ENCODE measurements at places on chromosomes 1 and 21. TPM values are rescaled to one million over a fixed set of nuclear protein-coding genes. Genes with fewer than 3 reads are reported as not detected.

DNA sequence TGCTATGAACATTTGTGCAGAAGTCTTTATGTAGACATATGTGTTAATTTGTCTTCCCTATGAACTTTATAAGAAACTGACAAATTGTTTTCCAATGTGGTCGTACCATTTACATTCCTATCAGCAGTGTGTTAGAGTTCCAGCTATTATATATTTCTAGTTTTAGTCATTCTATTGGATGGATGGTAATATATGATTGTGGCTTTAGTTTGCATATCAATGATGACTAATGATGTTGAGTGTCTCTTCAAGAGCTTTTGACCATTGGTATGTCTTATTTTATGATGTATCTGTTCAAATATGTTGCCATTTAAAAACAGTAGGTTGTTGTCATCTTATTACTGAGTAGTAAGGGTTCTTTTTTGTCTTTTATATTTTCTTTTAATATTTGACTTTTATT lies 16.2 kb upstream of the ZNF326 start:
- DNase-seq: no peak
- H3K4me1 ChIP-seq: peaks cover 5% of the 10 kb centered on the region
- H3K27me3 ChIP-seq: no peaks in the 10 kb centered on the region
- H3K27ac ChIP-seq: no peak overlapping the region
- no peak overlapping the region for H3K4me3 ChIP-seq
- H3K36me3 ChIP-seq: no peaks in the 10 kb centered on the region

DNA sequence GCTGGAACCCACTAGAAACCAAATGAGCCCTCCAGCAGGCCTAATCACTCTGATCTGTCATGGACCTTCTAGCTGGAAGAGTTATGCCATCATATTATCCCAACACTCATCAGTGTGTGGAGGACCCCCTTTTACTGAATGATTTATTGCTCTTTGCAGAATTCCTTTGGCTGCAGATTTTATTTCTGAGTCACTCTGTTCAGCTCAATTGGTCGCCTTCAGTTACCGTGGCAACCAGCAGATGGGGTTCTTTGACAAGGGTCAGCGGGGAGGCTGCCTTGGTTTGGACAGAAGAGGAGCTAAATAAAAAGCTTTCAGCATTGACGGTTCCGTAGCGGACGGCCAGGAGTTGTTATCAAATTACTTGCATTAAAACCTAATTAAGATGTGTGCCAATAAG lies 220.1 kb downstream of the SDCCAG8 start:
- no peaks in the 10 kb centered on the region for H3K27me3 ChIP-seq
- no peaks in the 10 kb centered on the region for H3K36me3 ChIP-seq
- H3K4me3 ChIP-seq: no peak overlapping the region
- peaks cover 7% of the 10 kb centered on the region for H3K4me1 ChIP-seq
- H3K27ac ChIP-seq: no peak overlapping the region

GRCh38 chr21:34609933-34610549 lies 4.9 kb downstream of the RCAN1 start:
- no peak overlapping the region for H3K27ac ChIP-seq
- no peaks in the 10 kb centered on the region for H3K27me3 ChIP-seq
- DNase-seq: no peak
- H3K4me1 ChIP-seq: peaks cover 16% of the 10 kb centered on the region
- H3K36me3 ChIP-seq: no peaks in the 10 kb centered on the region
- H3K4me3 ChIP-seq: no peak overlapping the region

- H3K36me3 ChIP-seq: no peaks in the 10 kb centered on the region
- no peak overlapping the region for H3K27ac ChIP-seq
- no peak for DNase-seq
- H3K27me3 ChIP-seq: no peaks in the 10 kb centered on the region
- H3K4me1 ChIP-seq: no peaks in the 10 kb centered on the region
Measured at GRCh38 chr1:118158924-118159323, 26.1 kb downstream of the SPAG17 start.

DNA sequence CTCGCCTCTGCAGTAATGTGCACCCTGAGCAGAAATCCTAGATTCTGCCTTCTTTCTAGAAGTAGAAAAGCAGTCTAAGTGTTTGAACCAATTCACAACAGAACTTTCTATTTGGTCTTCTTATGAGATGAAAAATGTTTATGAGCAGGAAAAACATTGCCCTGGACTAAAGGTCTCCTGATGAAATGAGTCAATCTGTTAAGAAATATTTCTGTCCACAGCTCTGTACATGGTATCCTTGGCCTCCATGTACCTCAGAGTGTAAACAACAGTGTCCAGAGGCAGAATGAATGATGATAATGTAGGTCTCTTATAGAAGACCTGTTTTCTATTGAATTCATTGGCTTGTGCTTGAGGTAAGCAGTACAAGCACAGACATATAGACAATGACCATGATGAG lies 6.2 kb upstream of the APCS start:
- no peak overlapping the region for H3K4me3 ChIP-seq
- no peaks in the 10 kb centered on the region for H3K36me3 ChIP-seq
- no peaks in the 10 kb centered on the region for H3K27me3 ChIP-seq
- no peaks in the 10 kb centered on the region for H3K4me1 ChIP-seq

GRCh38 chr21:45428534-45428933 lies 23.6 kb downstream of the COL18A1 start:
- H3K4me3 ChIP-seq: no peak overlapping the region
- no peak overlapping the region for H3K27ac ChIP-seq
- peaks cover 20% of the 10 kb centered on the region for H3K4me1 ChIP-seq
- H3K36me3 ChIP-seq: no peaks in the 10 kb centered on the region

- H3K27ac ChIP-seq: no peak overlapping the region
- peak; percentile 13 for DNase-seq
- no peak overlapping the region for H3K4me3 ChIP-seq
- no peaks in the 10 kb centered on the region for H3K27me3 ChIP-seq
- no peaks in the 10 kb centered on the region for H3K36me3 ChIP-seq
Measured at GRCh38 chr1:53365437-53366063, 37.7 kb upstream of the LRP8 start.

- H3K36me3 ChIP-seq: no peaks in the 10 kb centered on the region
- no peak overlapping the region for H3K27ac ChIP-seq
- no peak overlapping the region for H3K4me3 ChIP-seq
- no peak for DNase-seq
- H3K27me3 ChIP-seq: peaks cover 4% of the 10 kb centered on the region
Measured at GRCh38 chr1:14681182-14681581, 82.7 kb downstream of the KAZN start.

- H3K27me3 ChIP-seq: no peaks in the 10 kb centered on the region
- no peaks in the 10 kb centered on the region for H3K36me3 ChIP-seq
- no peaks in the 10 kb centered on the region for H3K4me1 ChIP-seq
- DNase-seq: no peak
- H3K4me3 ChIP-seq: no peak overlapping the region
- H3K27ac ChIP-seq: no peak overlapping the region
Measured at GRCh38 chr1:47921935-47922415, 75.2 kb downstream of the TRABD2B start.

DNA sequence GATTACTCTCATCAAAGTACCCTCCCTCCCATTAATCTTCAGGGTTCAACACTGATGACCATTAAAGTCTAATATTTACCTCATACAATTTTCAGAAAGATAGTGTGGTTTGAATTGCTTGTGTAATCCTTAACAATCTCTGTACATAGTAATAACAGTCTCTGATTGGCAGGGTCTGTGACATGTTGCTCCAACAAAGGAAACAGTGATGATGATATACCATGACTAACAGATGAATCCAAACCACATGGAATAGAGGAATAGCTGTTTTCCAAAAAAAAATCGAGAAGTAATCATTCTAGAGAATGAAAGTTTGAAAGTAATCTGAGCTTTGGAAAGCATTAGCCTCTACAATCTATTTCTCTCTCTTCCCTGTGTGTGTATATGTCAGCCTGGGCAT lies 610.1 kb upstream of the NEGR1 start:
- no peaks in the 10 kb centered on the region for H3K36me3 ChIP-seq
- no peaks in the 10 kb centered on the region for H3K4me1 ChIP-seq
- no peak overlapping the region for H3K4me3 ChIP-seq
- DNase-seq: no peak
- H3K27ac ChIP-seq: no peak overlapping the region
- no peaks in the 10 kb centered on the region for H3K27me3 ChIP-seq

DNA sequence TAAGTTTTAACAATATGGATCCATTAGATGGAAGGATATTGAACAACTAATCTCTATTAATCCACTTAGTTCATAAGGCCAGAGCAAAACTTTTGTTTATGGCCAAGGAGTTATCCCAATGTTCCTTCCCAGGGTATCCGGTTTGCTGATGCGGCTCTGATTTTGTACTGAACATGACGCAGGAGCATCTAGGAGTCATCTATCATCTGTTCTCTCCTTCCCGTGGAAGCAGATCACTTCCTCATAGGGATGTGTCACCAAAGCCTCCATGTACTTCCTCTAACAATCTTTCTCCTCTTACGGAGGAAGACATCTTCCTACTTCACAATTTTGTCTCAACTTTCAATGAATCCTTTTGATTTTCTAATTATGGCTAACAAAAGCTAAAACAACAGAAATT lies 206.6 kb downstream of the APP start:
- peaks cover 7% of the 10 kb centered on the region for H3K4me1 ChIP-seq
- H3K27ac ChIP-seq: peak overlapping the region; percentile 17
- H3K27me3 ChIP-seq: no peaks in the 10 kb centered on the region
- H3K4me3 ChIP-seq: no peak overlapping the region

- no peak overlapping the region for H3K27ac ChIP-seq
- H3K27me3 ChIP-seq: no peaks in the 10 kb centered on the region
- H3K36me3 ChIP-seq: no peaks in the 10 kb centered on the region
- H3K4me1 ChIP-seq: no peaks in the 10 kb centered on the region
- DNase-seq: no peak
Measured at GRCh38 chr1:159266832-159267231, 35.3 kb upstream of the FCER1A start.

DNA sequence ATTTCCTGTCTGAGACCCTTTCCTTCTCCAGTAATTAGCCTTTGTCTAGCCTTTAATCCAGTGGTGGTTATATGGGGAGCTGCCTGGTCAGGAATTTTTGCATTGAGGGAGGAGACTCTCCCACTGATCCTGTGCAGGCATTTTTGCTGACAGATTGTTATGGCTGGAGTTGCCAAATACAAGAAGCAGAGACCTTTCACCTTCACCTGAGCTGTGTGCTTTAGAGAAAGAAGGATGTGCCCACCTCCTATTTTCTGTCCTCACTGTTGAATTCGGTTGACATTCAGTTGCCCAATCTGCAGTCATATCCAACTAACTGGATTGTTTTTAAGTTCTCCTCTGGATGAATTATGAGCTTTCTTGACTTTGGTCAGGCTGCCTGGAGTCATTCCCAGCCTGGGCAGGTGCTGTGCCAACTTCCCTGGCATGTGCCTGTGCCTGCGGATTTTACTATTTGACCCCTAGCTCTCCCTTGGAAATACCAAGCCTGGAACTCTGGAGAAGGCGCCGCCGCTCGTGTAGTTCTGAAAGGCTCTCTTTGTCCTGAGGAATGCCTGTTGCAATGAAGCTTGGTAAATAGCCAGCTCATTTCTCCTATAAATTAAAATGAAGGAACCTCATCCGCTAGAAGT lies 143.9 kb downstream of the NOS1AP start:
- peaks cover 5% of the 10 kb centered on the region for H3K4me1 ChIP-seq
- peak; percentile 62 for DNase-seq
- no peaks in the 10 kb centered on the region for H3K36me3 ChIP-seq
- peak overlapping the region; percentile 78 for H3K27ac ChIP-seq
- H3K4me3 ChIP-seq: no peak overlapping the region

DNA sequence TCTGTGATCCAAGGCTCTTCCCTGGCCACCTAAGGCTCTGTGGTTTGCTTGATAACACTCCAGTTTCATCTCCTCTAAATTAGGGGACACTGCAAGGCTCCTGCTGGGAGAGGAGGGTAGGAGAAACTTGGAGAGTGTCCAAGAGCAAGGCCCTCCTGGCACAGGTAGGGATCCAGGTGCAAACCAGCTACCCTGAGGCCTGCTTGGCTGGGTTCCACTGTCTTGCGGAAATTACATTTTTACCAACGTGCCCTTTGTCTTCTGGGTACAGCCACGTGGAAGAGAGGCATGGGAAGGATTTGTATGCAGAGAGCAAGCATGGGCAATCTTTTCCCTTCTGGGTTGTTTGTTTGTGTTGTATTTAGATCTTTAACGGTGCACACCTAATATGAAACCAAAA lies 132.5 kb downstream of the PRDM2 start:
- H3K4me1 ChIP-seq: no peaks in the 10 kb centered on the region
- peaks cover 19% of the 10 kb centered on the region for H3K27me3 ChIP-seq
- no peak overlapping the region for H3K4me3 ChIP-seq
- DNase-seq: no peak

DNA sequence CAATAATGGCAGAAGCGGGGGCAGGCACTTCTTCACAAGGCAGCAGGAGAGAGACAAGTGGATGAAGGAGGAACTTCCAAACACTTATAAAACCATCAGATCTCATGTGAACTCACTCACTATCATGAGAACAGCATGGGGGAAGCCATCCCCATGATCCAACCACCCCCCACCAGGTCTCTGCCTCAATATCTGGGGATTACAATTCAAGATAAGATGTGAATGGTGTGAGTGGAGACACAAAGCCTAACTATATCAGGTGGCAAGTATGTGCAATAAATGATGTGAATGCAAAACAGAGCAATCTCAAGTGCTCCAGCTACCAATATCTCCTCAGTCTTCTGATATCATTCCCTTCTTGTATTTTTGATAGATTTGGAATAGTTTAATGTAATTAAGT lies 12.4 kb downstream of the CFHR2 start:
- DNase-seq: no peak
- H3K4me3 ChIP-seq: no peak overlapping the region
- H3K27ac ChIP-seq: no peak overlapping the region
- no peaks in the 10 kb centered on the region for H3K4me1 ChIP-seq
- H3K36me3 ChIP-seq: no peaks in the 10 kb centered on the region
- no peaks in the 10 kb centered on the region for H3K27me3 ChIP-seq

DNA sequence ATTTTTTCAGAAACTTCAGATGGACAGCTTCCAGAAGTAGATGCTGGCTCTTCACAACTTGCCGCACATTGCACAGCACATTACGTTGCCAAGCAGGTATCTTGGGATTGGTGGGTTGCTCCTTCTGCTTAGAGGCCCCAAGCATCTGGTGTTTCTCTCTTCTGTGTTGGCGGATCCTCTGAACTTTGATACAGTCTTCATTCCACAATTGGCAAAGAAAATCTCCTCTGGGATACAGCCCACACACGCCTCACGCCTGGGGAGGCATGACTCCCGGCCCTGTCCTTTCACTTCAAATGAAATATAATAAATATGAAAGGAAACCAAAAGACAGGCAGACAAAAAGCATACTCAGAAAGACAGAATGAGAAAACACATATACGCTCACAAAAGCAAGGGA lies 72.3 kb upstream of the PPP2R5A start:
- H3K27me3 ChIP-seq: no peaks in the 10 kb centered on the region
- no peaks in the 10 kb centered on the region for H3K36me3 ChIP-seq
- no peak overlapping the region for H3K4me3 ChIP-seq
- no peak overlapping the region for H3K27ac ChIP-seq

GRCh38 chr1:214318956-214319736 lies 38.2 kb downstream of the SMYD2 start:
- peak overlapping the region; percentile 21 for H3K27ac ChIP-seq
- H3K4me1 ChIP-seq: peaks cover 15% of the 10 kb centered on the region

INTS11 gene
- total RNA-seq: 67.6 TPM

AURKAIP1 gene
- total RNA-seq: 218 TPM

IVL gene
- total RNA-seq: not detected

CD1B gene
- total RNA-seq: not detected

STK40 gene
- total RNA-seq: 59.4 TPM

PCSK9 gene
- not detected for total RNA-seq

RSPH1 gene
- total RNA-seq: not detected
